ENCODE measurements at places on chromosomes 7 and 10.
A peak's percentile ranks its signal among the peaks of the same experiment; 100 is the strongest.

DNA sequence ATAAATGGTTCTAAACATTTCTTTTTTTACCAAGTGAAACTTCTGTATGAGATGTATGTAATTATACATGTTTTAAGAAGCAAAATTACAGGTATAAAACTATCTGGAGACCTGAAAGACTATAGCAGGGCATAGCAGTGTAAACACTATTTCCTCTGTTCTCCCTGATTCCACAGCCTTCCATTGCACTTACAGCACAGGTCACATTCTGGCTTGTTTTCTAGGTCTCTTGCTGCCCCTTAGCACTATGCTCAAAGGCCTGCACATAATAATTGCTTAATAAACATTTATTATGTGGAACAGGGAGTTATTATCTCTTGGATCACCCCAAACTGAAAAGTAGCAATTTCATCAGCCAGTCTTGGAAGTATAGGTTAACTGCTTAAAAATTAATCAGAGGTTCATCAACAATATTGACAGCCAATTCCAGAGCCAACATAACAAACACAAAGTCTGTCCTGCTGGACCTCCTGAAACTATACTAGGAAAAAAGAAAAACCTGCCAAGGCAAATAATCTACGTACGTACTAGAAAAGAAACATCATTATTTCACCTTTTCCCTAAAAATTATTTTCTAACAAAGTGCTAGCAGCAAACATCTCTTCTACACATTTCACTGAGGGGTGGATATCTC lies 43.2 kb downstream of the PANK1 start:
- H3K27ac ChIP-seq, result no peak overlapping the region
- DNase-seq, result no peak

- H3K4me1 ChIP-seq, result no peaks in the 10 kb centered on the region
- no peak for DNase-seq
- no peaks in the 10 kb centered on the region for H3K27me3 ChIP-seq
- H3K36me3 ChIP-seq, result no peaks in the 10 kb centered on the region
- no peak overlapping the region for H3K27ac ChIP-seq
Measured at GRCh38 chr7:32427769-32428291, 62.4 kb downstream of the LSM5 start.

GRCh38 chr7:39741942-39742623 lies 118.7 kb downstream of the RALA start:
- DNase-seq, result no peak
- peaks cover 3% of the 10 kb centered on the region for H3K4me1 ChIP-seq
- no peaks in the 10 kb centered on the region for H3K27me3 ChIP-seq
- no peak overlapping the region for H3K4me3 ChIP-seq

- no peaks in the 10 kb centered on the region for H3K27me3 ChIP-seq
- H3K4me1 ChIP-seq, result no peaks in the 10 kb centered on the region
- H3K27ac ChIP-seq, result no peak overlapping the region
- no peaks in the 10 kb centered on the region for H3K36me3 ChIP-seq
- H3K4me3 ChIP-seq, result no peak overlapping the region
Measured at GRCh38 chr7:119562839-119563238, 710.1 kb upstream of the KCND2 start.

DNA sequence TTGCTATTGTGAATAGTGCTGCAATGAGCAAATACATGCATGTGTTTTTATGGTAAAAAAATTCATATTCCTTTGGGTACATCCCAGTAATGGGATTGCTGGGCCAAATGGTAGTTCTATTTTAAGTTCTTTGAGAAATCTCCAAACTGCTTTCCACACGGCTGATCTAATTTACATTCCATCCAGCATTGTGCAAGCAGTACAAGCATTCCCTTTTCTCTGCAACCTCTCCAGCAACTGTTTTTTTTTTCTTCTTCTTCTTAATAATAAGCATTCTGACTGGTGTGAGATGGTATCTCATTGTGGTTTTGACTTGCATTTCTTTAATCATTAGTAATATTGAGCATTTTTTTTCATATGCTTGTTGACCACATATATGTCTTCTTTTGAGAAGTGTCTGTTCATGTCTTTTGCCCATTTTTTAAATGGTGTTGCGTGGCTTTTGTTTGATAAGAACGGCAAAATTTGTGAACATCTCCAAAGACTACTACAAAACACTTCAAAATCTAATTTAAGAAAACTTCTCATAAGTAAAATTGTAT lies 136.1 kb upstream of the MYO3A start:
- no peaks in the 10 kb centered on the region for H3K27me3 ChIP-seq
- H3K27ac ChIP-seq, result no peak overlapping the region
- H3K4me3 ChIP-seq, result no peak overlapping the region
- no peaks in the 10 kb centered on the region for H3K4me1 ChIP-seq

- no peak overlapping the region for H3K4me3 ChIP-seq
- no peak for DNase-seq
- H3K27ac ChIP-seq, result no peak overlapping the region
- H3K27me3 ChIP-seq, result no peaks in the 10 kb centered on the region
- H3K4me1 ChIP-seq, result no peaks in the 10 kb centered on the region
Measured at GRCh38 chr10:116836083-116836482, 13.2 kb upstream of the ENO4 start.

- H3K27me3 ChIP-seq, result no peaks in the 10 kb centered on the region
- no peaks in the 10 kb centered on the region for H3K4me1 ChIP-seq
- no peak overlapping the region for H3K27ac ChIP-seq
- H3K4me3 ChIP-seq, result no peak overlapping the region
Measured at GRCh38 chr7:82839555-82839954, 323.1 kb downstream of the PCLO start.

DNA sequence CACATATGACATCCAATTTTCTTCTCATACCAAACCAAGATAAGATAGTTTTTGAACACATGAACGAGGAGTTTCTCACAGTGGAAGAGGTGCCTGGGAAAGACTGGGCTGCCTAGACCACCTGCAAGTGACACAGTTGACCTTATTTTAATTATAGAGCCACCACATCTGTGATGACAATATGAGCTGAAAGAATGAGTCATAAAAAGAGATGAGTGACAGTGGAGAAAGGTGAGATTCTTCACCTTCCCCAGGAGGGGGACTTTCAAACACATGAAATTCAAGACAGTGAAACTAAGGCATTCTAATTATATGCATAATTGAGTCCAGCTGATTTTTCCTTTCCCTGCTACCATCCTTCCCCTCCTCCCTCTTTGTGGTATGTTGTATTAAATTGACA lies 475.5 kb downstream of the NXPH1 start:
- no peak overlapping the region for H3K27ac ChIP-seq
- DNase-seq, result no peak
- H3K27me3 ChIP-seq, result no peaks in the 10 kb centered on the region
- no peaks in the 10 kb centered on the region for H3K36me3 ChIP-seq

- no peak overlapping the region for H3K27ac ChIP-seq
- DNase-seq, result no peak
- H3K27me3 ChIP-seq, result no peaks in the 10 kb centered on the region
- H3K36me3 ChIP-seq, result no peaks in the 10 kb centered on the region
Measured at GRCh38 chr10:131212763-131213325, 98.7 kb downstream of the TCERG1L start.

- no peaks in the 10 kb centered on the region for H3K36me3 ChIP-seq
- H3K4me3 ChIP-seq, result no peak overlapping the region
- H3K27ac ChIP-seq, result no peak overlapping the region
- no peak for DNase-seq
- no peaks in the 10 kb centered on the region for H3K27me3 ChIP-seq
Measured at GRCh38 chr10:130873636-130874035, 437.9 kb downstream of the TCERG1L start.

DNA sequence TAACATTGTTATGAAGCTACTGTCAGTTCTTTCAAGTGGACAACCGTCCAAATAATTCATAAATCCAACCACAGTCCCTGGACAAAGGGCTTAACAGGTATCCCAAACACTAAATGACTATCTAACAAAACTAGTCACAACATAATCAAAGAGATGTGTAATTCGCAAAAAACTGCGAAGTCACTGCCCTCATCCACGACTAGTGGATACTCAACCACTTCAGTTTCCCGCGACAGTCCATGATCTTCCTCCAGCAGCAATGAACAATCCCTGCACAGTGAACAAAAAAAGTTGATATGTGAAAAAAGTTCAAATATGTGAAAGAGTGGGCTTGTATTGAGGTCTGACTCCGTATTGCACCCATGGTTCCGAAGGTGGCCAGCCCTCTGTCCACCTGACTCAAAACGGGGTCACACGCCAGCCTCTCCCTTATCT lies 287 bp downstream of the DCLRE1A start:
- H3K36me3 ChIP-seq, result peaks cover 4% of the 10 kb centered on the region
- H3K27me3 ChIP-seq, result no peaks in the 10 kb centered on the region
- DNase-seq, result no peak

GRCh38 chr10:76998451-76998850 lies 639.2 kb downstream of the KCNMA1 start:
- H3K36me3 ChIP-seq, result no peaks in the 10 kb centered on the region
- no peaks in the 10 kb centered on the region for H3K4me1 ChIP-seq
- no peak overlapping the region for H3K4me3 ChIP-seq
- no peaks in the 10 kb centered on the region for H3K27me3 ChIP-seq
- no peak overlapping the region for H3K27ac ChIP-seq

- no peak for DNase-seq
- no peaks in the 10 kb centered on the region for H3K4me1 ChIP-seq
- no peak overlapping the region for H3K27ac ChIP-seq
- no peaks in the 10 kb centered on the region for H3K27me3 ChIP-seq
- H3K36me3 ChIP-seq, result no peaks in the 10 kb centered on the region
Measured at GRCh38 chr10:13734151-13734550, 147.4 kb downstream of the PRPF18 start.

DNA sequence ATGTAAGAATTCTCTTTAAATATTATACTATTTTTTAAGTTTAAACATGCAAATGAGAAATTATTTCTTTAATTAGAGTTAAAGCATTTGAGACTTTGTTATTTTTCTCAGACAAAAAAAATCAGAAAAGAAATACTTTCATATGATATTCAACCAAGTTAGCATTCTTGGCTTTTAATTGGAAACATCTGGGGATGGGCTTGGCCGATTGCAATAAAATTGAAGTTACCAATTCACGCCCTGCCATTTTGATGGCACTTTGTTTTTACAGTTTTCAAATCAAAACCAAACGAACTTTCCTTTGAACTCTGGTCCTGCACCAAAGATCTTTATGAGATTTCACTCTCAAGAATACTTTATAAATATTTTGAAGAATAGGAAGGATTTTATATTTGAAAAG lies 127.7 kb downstream of the ATE1 start:
- no peaks in the 10 kb centered on the region for H3K4me1 ChIP-seq
- H3K27ac ChIP-seq, result no peak overlapping the region
- H3K36me3 ChIP-seq, result no peaks in the 10 kb centered on the region
- no peaks in the 10 kb centered on the region for H3K27me3 ChIP-seq

GRCh38 chr7:108525327-108525984 lies 479 bp downstream of the PNPLA8 start:
- peaks cover 7% of the 10 kb centered on the region for H3K4me1 ChIP-seq
- DNase-seq, result no peak
- H3K27me3 ChIP-seq, result no peaks in the 10 kb centered on the region
- no peaks in the 10 kb centered on the region for H3K36me3 ChIP-seq

- no peaks in the 10 kb centered on the region for H3K36me3 ChIP-seq
- H3K4me3 ChIP-seq, result no peak within 1 kb of the TSS
- H3K4me1 ChIP-seq, result peaks cover 6% of the 10 kb centered on the region
- no peak within 1 kb of the TSS for H3K27ac ChIP-seq
- DNase-seq, result no peak
Measured at GRCh38 chr10:117542706-117543224, at the start of gene EMX2. EMX2 (plus strand) TSS chr10:117542746; CDS start chr10:117543268, 522 bp downstream.

DNA sequence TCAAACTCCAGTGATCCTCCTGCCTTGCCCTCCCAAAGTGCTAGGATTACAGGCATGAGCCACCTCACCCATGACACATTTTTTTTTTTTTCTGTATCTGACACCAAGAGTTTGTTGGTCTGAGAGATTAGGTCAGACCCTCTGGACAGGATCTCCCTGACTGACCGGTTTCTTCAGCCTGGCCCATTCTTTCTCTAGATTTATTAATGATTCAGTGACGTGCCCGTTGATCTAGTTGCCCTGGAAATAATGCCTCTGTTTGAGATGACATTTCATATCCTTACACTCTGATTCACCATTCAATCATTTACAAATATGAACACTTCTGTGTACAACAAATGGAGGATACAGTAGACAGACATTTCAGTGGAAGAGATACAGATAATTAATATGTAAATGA lies 1.4 kb upstream of the ZNF212 start:
- peaks cover 10% of the 10 kb centered on the region for H3K4me1 ChIP-seq
- H3K27ac ChIP-seq, result no peak overlapping the region
- no peaks in the 10 kb centered on the region for H3K27me3 ChIP-seq
- no peak overlapping the region for H3K4me3 ChIP-seq
- DNase-seq, result no peak

DNA sequence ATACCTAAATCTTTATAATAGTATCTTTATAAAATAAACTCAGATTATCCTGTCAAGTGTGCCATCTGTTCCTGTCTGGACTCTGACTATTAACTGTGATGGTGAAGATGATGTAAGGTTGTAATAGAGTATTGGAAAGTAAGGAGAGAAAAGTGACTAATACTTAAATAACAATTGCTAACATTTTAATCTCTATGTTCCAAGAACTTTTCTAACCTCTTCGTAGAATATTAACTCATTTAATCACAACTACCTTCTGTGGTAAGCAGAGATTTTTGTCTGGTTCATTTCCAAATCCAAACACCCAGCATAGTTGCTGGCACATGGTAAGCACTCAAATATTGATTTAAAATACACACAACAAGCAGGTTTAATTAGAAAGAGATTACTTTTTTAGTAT lies 2.5 kb downstream of the TNPO3 start:
- H3K36me3 ChIP-seq, result peaks cover 10% of the 10 kb centered on the region
- no peak overlapping the region for H3K27ac ChIP-seq
- H3K27me3 ChIP-seq, result no peaks in the 10 kb centered on the region
- no peak for DNase-seq
- peak overlapping the region; percentile 97 for H3K4me3 ChIP-seq

GRCh38 chr7:151232917-151233701 lies 826 bp downstream of the CHPF2 start:
- peak overlapping the region; percentile 86 for H3K4me3 ChIP-seq
- peaks cover 11% of the 10 kb centered on the region for H3K36me3 ChIP-seq
- peak overlapping the region; percentile 88 for H3K27ac ChIP-seq
- H3K4me1 ChIP-seq, result peaks cover 5% of the 10 kb centered on the region

DNA sequence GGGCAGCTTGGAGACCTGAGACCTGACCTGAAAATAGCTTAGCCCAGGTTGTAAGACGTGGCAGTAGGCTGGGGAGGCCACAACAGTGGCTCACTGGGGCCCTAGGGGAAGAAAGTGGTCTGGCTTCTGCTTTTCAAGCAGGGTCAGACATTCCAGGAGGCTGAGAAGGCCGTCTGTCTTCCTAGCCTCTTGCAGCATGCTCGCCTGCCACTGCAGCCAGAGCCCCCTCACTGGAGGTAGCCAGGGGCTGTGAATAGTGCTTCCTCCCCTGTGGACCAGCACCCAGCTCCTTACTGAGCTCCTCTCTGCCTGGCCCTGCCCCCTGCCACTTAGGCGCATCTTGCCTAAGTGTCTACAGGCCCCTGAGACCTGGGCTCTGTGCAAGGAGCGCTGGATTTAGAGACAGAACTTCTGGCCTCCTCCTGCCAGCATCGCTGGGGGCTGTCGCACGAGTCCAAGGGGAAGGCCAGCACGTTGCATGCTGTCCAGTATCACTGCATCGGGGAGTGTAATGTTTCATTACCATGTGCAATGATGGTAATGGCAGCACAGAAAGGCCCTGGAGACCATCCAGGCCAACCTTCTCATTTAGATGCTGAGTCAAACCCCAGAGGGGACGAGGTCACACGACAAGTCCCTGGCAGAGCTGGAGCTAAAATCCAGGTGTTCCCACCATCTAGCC lies 12.7 kb downstream of the ZMIZ1 start:
- peaks cover 22% of the 10 kb centered on the region for H3K4me1 ChIP-seq
- H3K27me3 ChIP-seq, result no peaks in the 10 kb centered on the region
- no peaks in the 10 kb centered on the region for H3K36me3 ChIP-seq

All from GM12878 (cell line).